ENCODE measurements at places on chromosomes 4 and X.

DNA sequence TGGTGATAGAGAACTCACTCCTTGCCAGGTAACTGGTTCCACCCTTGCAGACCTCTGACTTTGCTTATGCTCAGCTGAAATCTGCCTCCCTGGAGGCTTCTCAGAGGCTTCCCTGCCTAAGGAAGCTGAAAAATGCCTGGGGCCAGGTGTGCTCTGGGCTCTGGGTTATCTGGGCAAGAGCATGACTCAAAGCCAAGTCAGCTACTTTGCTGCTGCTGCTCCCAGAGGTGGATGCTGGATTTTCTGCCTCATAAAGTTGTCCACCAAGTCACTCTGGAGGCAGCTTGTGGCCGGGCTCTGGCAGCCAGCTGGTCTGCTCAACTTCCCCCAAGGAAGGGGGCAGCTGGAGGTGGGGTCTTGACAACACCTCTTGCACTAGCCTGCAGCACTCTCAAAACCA is 132.7 kb downstream of the PJA1 start:
- DNase-seq, result peak; percentile 9

DNA sequence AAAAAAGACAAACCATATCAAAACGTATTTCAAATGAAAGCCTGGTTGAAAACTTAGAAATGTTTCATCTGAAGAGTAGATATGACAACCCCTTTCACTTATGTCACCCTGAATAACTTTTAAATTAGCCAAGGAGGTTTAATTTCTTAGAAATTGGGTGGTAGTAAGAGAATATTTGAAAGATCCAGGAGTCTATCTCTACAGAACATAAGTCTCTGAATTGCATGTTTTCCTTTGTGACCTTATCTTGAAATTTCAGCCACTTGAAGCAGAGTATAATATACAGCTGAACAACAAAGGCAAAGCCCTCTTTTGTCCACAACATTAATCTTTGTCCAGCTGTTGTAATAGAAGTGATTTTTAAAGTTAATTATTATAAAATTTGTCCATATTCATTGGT is 49.5 kb downstream of the TMEM154 start:
- DNase-seq, result no peak

GRCh38 chrX:69424161-69424560 is 80.0 kb upstream of the NALF2 start:
- DNase-seq, result no peak

DNA sequence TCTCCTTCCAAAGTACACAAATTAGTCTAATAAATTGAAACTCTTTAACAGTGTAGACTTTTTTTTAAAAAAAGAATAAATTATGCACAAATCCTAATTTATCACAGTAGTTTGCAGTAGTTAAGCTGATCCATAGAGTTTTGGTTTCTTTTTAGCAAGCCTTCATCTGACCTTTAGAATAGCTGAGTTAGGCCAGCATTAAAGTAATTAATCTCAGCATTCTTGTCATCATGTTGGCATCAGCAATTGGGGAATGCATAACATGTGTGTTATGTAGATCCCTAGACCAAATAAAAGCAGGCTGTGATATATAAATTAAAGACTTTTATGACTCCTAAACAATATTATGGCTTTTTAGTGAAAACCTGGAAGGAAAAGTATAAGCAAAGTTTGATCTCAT is 426.5 kb upstream of the PABPC4L start:
- peak; percentile 36 for DNase-seq

GRCh38 chr4:108166441-108167315 is 2.1 kb downstream of the LEF1 start:
- DNase-seq, result peak; percentile 33

- peak; percentile 91 for DNase-seq
These were observed 229.9 kb downstream of the SOX3 start for GRCh38 chrX:140274811-140275525.

GRCh38 chr4:159235779-159236368 is 133.0 kb downstream of the RAPGEF2 start:
- DNase-seq, result no peak

- no peak for DNase-seq
These were observed 248.5 kb downstream of the GRIA3 start for GRCh38 chrX:123432361-123433150.

DNA sequence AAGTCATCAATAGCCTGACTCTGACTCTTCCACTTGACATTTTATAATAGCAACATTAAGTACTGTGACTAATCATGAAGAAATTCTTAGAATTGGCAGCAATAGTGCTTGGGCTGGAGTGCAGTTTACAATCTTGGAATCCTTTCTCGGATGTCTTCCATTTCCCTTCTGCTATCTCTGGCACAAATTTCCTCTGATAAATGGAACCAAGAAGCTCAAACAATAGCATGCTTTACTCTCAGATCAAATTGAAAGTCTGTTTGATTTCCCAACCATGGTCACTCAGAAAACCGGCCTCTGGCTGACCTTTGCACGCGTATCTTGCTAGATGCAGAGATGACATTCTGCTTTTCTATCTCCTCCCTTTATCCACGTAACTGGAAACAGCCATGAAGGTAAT is 99.0 kb upstream of the SPANXC start:
- peak; percentile 88 for DNase-seq

DNA sequence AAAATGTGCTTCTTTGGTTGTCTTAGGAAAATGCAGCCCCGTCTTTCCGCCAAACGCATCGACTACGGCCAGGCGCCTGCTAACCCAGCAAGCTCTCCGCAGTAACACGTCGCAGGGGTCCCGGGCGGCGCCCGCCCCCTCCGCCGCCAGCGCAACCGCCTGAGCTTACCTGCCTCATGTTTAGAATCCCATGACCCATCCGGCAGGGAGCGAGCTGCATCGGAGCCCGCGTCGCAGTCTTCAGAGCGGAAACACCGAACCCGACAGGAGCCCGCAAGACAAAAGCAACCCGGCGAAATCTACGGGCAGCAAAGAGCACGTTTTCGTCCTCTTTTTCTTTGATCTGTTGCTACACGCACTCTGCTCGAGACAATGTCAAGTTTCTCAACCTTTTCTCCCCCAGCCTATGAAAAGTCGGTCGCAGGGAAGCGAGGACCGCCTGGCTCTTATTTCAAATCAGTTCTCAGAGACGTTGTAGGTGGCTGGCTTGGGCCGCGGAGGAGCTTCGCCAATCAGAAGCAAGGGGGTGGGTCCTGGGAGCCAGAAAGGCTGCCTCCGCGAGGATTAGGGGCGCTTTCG is at the start of gene MID1:
MID1 (minus strand) TSS at position 465 of the 579 bp plus-strand sequence. CDS start 53,038 bp downstream, outside the sequence.
- peak; percentile 83 for DNase-seq

DNA sequence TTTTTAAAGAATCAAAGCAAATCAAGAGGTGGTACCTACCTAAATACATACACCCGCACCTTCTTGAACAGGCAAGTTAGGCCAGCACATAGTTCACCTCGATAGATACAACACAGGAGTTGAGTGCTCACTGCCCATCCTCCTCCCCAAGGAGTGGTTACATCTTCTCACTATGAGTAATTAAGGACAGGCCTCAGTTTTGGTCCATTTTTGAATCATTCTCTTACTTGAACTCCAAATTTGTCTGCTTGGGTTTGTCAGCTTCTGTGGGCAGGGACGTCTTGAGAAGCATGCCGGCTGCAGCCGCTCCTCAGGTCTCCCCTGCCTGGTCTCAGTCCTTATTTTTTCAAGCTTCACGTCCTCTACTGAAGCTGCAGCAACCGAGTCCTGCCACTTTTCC is 190.6 kb upstream of the RBPJ start:
- DNase-seq, result no peak

DNA sequence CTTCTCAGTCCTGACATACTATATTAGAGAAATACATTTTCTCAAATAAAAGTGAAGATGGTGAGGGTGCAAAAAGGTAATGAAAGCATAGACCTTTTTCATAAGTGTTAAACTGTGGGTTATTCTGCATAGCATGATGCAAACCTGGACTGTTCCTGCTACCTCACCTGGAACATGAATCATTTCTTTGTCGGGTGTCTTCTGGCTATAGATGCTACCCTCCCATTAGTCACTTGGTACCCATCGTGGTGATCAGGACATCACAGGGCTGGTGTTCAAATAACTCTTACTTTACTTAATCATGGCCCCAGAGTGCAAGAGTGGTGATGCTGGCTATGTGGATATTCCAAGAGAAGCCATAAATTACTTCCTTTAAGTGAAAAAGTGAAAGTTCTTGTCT is 264.7 kb upstream of the AGA start:
- DNase-seq, result no peak

GRCh38 chr4:113455061-113455460 is 306.5 kb downstream of the CAMK2D start:
- no peak for DNase-seq

- DNase-seq, result peak; percentile 44
These were observed 389.0 kb upstream of the ZFP42 start for GRCh38 chr4:187606581-187606980.

GRCh38 chrX:101619364-101619763 is 1.6 kb upstream of the ARMCX6 start:
- DNase-seq, result peak; percentile 53

DNA sequence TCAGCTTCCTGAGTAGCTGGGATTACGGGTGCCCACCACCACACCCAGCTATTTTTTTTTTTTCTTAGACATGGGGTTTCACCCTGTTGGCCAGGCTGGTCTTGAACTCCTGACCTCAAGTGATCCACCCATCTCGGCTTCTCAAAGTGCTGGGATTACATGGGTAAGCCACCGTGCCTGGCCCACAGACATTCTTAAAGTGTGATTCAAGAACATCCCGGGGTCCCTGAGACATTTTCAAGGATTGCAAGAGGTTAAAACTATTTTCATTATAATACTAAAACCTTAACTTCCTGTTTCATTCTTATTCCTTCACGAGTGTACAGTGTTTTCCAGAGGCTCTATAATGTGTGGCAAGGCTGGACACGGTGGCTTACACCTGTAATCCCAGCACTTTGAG is 318.7 kb downstream of the CAMK2D start:
- DNase-seq, result peak; percentile 62

- DNase-seq, result peak; percentile 30
These were observed 738.6 kb downstream of the PCDH7 start for GRCh38 chr4:31458813-31459212.

GRCh38 chr4:14792702-14793227 is 209.5 kb upstream of the CPEB2 start:
- no peak for DNase-seq

- DNase-seq, result no peak
These were observed 58.9 kb downstream of the TMEM154 start for GRCh38 chr4:152620915-152621314.

- no peak for DNase-seq
These were observed 170.3 kb upstream of the PUDP start for GRCh38 chrX:7318241-7318640.

GRCh38 chr4:112840061-112840460 is 203.1 kb downstream of the LARP7 start:
- no peak for DNase-seq

GRCh38 chr4:68283714-68284113 is 38.2 kb upstream of the TMPRSS11B start:
- DNase-seq, result no peak

- peak; percentile 53 for DNase-seq
These were observed 743 bp downstream of the ANTXR2 start for GRCh38 chr4:80072228-80072743.

DNA sequence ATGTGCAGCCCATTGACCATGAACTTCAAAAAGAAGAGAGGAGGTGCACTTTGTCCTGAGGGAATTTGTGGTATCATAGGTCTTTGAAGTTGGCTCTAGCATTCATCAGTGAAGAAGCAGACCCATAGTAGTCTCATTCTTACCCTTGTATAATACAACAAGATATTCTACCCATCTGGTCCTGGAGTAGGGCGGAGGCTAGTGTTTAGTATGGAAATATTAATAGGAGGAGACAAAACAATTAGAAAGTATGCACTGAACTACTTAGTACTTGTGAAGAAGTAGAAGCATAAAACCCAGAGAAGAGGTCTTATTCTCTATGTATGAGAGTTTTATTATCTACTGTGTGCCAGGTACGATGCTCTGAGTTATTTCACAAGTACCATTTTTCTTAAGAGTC is 189.0 kb downstream of the AASDH start:
- no peak for DNase-seq

DNA sequence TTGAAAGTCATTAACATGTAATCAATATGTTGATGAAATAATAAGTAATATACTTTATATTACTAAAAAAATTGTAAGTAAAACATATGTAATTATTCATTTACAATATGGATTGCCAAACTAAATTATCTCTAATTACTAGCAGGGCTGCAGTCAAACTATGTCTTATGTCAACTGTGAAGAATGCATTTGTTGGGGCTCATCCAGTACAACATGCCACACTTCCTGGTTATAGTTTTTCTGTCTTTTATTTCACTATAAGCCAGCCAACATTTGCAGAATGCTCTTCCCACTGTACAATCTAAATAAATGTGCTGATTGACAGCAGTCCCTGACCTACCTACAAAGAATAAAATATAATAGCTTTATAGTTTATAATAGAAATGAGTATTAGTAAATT is 975.4 kb upstream of the NDST4 start:
- peak; percentile 25 for DNase-seq

DNA sequence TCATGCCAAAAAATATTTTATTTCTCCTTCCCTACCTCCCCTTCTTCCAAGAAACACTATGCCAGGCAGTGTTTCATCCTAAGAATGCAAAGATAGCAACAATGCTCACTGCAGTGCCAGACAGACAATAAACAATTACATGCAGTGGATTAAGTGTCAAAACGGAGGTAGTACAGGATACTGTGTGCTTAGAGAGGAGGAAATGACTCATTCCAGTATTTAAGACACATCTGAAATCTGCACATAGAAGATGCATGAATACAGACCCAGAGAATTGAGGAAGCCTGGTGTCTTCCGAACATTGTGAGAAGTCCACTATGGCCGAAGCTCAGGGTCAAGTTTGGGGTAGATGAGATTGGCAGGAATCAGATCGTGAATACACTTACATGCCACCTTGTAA is 326.4 kb downstream of the PPP3CA start:
- DNase-seq, result peak; percentile 35

GRCh38 chrX:103467887-103468286 is 51.4 kb downstream of the RAB40A start:
- no peak for DNase-seq

- peak; percentile 86 for DNase-seq
These were observed 66.4 kb downstream of the JADE3 start for GRCh38 chrX:46978341-46979291.

- no peak for DNase-seq
These were observed 5.2 kb downstream of the RPS4X start for GRCh38 chrX:72271812-72272211.
